ENCODE measurements at places on chromosomes 6 and 20.

DNA sequence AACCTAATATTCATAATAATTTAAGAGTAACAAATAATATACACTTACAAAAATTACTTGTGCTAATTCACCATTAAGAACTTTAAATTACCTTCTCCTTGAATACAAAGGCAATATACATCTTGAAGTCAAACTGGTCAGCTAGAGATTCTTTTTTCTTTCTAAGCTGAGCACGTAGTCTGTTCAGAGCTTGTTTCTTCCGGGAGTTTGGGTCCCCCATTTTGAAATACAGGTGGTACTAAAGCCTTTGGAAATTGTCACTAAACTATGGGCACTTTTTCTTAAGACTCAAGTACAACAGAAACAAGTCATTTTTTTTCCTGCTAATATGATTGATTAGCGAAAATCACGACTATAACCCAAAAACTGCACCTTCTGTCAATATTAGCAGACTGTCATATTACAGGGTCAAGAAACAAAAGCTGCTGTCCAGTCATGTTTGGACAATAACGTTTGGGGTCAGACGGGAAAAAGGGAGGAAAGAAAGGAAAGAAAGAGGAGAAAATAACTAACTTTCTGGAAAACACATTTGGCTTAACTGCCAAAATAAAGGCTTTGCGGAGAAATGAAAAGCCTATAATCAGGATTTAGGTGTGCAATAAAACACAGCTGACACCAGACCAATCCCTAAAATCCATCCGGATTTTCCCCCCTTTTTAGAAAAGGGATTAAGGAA is 367 bp downstream of the C6orf62 start:
- DNase-seq = no peak

DNA sequence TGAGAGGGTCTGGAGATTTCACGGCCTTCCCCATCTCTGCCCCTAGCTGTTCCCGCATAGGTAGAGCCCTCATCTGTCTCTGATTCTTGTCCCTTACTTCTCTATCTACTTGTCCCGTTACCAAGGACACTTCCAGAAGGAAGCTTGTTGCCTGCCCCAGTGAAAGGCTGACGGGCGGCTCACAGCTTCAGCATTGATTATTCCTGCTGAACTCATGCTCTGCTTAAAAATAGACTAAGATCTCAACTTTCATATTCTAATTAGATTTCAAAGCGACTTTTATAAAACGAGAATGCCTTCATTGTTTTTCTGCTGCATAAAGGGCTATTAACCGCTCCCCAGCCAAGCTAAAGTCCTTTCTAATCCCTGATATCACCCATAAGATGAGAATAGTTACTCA is 31.1 kb upstream of the MAFB start:
- no peak for DNase-seq

- no peak for DNase-seq
Observed at GRCh38 chr6:150251566-150252186, 108.8 kb downstream of the PPP1R14C start.

DNA sequence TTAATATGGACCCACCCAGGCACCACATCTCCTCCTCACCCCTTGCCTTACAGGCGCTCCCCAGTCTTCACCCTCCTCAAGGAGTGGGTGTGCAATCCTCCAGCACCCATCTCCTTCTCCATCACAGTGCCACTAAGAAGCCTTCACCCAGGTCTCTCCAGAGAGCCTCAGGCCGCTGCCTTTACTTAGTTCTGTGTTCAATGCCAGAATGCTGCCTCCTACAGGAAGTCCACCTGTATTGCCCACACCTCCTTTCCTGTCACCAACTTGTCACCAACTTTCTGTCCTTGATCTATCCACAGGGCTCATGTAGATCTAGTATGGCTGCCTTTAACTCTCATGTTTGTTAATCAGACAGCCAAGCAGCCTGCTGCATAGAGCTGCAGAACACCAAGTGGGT is 586 bp upstream of the LST1 start:
- DNase-seq = no peak

- no peak for DNase-seq
Observed at GRCh38 chr20:1390581-1391403, 2.1 kb downstream of the FKBP1A start.

DNA sequence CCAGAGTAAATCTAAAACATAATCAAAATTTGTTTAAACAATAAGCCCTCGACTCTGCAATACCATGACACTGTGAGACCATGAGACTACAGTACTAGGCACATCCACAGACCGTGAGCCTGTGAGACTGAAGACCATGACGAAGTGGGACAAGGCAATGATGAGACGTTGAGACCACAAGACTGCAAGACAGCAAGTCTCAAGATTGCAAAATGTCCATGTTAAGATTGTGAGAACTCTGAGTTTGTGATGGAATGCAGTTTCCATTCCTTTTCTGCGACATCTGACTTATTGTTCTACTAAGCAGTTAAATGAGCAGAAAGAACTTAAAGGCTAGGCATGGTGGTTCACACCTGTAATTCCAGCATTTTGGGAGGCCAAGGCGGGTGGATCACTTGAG is 102.1 kb upstream of the PHACTR1 start:
- no peak for DNase-seq

DNA sequence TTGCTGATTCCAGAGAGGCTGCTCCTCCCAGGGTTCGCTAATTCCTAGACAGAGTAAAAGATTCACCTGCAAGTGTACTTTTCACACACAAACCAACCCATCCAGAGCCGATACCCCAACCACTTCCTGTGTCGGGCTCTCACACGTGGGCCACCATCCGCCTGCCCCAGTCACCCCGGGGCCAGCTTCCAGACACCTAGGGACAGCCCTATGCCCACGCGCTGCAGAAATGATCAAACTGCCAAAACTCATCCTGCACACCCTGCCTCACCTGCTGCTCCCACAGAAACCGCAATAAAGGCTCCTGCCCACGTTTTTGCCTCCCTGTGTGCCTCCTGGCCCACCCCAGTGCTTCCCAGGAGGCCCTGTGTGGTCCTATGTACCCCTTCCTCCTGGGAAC is 59.5 kb downstream of the PSMG4 start:
- DNase-seq = no peak

GRCh38 chr6:25465941-25466340 is 186.1 kb upstream of the SCGN start:
- no peak for DNase-seq

GRCh38 chr6:135346747-135347146 is 150.8 kb downstream of the AHI1 start:
- DNase-seq = no peak

- DNase-seq = no peak
Observed at GRCh38 chr6:26543953-26544352, 5.8 kb downstream of the HMGN4 start.

DNA sequence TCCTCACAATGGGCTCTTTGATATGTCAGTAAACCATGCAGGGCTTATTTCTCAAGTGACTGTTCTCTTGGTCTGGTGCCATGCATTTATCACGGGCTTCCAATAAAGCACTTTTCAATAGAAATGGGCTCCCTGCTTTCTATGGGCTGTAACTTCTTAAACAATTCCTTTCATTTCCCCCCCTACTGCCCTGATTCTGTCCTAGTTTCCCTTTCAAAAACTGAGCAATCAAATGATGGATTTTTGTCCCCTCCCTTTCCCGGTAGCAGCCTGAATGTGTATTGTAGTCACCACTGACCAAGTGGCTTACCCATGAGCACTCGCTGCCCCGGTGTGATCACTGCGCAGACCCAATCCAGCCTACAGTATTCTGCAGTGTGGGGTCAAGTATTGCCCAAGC is 13.9 kb downstream of the RPS10 start:
- no peak for DNase-seq

GRCh38 chr20:47664068-47664437 is 121.2 kb downstream of the SULF2 start:
- no peak for DNase-seq

- no peak for DNase-seq
Observed at GRCh38 chr20:18739751-18740166, 73.8 kb upstream of the SCP2D1 start.

DNA sequence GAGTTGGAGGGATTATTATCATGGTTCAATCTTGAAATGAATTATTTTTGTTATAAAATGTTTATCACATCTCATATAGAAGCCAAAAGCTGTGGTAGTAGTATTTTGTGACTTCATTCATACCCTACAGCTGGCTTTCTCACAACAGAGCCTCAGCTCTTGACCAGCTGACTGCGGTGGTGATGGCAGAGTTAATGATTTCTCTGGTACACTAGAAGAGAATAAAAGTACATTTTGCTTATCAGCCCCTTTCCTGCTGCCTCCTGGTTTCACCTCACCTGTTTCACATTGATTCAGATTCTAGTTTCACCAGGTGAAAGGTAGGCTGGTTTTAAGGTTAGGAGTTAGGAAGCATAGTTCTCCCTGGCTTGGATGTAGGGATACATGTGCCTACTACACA is 55.7 kb downstream of the AFG1L start:
- no peak for DNase-seq

GRCh38 chr6:27422651-27423332 is 34.2 kb downstream of the ZNF391 start:
- DNase-seq = no peak

GRCh38 chr6:128659878-128660622 is 139.7 kb upstream of the PTPRK start:
- no peak for DNase-seq

GRCh38 chr6:47023573-47023972 is 18.6 kb downstream of the ADGRF1 start:
- no peak for DNase-seq

DNA sequence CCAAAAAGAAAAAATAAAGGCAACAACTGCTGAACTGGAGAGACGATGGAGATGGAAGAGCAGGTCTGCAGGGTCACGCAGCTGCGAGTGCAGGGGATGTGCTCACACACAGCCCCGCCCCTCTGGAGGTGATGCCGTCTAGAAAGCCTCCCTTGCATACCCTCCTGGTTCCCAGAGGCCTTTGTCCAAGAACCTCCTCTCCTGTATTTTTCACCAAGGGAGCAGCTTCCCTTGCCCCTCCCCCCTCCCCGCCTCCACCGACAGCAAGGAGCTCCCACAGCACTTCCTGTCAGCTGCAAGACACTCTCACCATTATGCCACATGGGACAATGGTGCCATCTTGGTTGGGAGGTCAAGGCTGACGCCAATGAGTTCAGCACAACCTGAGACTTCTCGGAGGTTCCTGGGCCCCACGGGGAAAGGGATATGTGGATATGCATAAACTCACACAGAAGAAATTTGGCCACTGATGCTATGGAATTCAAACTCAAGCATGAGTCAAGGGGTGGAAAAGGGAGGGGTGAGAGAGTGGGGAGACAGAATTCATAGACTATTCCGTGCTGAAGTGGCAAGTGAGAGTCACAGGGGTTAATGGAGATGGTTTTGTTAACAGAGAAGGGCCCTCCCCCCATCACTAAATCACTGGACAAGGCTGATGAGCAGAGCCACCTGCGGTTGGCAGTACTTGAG is 132.9 kb downstream of the SCML4 start:
- DNase-seq = no peak

DNA sequence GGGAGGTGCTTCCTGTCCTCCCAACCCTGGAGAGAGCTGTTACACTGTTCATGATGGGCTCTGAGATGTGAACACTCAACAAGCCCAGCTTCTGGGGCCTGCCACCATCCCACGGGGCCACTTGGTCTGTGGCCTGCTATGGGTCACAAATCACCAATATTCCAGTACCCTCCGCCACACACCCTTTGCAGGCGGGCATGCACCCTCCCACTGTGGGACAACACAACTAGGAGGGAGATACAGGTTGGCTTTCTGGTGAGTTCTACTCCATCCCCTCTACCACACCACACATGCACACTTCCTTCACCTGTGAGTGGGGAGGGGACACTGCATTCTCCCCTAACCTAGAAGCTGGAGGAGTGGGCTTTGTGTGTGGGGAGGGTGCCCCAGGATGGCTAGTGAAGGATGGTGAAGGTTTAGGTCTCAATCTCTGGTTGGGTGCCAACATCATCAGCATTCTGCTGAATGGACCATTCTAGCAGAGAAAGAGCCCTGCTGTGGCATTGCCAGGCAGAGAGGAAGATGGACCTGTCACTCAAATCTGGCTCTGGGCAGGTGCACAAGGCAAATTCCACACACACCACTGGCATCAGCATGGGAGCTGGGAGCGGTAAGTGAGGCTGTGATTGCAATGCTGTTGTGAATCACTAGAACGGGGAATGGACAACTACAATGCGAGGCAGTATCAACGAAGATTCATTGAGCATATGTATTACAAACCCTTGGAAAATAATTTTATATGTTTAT is 175.1 kb downstream of the THBS2 start:
- DNase-seq = no peak

DNA sequence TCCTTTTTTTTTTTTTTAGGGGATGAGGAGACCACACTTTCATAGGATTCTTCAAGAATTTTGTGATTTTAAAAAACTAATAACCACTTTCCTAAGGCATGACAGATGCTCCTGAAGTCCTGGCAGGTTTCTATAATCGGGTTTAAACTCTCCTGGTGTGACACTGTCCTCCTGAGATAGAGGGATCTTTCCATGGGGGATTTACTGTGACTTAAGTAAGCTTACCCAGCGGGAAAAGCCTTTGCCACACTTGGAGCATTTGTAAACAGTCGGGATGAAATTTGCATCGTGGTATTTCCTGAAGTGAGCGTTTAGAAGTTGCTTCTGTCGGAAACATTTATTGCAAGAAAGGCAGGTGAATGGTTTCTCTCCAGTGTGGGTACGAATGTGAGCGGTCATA is 16.6 kb downstream of the CTCFL start:
- no peak for DNase-seq

DNA sequence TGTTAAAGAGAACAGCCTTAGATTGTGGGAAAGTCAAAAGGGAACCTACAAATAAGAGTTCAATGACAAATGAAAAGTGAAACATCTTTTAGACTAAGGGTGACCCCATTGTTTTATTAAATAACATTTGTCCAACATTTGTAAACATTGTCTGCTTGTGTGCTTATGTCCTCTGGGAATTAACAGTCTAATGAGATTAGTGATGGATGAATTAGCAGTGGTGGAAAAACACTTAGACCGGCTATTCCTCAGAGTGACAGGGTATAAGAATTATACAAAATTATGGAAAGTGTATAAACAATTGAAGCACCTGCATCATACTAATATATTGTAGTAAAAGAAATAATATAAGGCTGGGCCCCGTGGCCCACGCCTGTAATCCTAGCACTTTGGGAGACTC is 29.3 kb upstream of the HFE start:
- DNase-seq = no peak

Measured in stimulated activated CD8-positive, alpha-beta memory T cell treated with anti-CD3 and anti-CD28 coated beads, Interleukin-7, amount 100 ng/mL, for 4 hours (primary cell).